ENCODE measurements at places on chromosomes 6 and 20.

DNA sequence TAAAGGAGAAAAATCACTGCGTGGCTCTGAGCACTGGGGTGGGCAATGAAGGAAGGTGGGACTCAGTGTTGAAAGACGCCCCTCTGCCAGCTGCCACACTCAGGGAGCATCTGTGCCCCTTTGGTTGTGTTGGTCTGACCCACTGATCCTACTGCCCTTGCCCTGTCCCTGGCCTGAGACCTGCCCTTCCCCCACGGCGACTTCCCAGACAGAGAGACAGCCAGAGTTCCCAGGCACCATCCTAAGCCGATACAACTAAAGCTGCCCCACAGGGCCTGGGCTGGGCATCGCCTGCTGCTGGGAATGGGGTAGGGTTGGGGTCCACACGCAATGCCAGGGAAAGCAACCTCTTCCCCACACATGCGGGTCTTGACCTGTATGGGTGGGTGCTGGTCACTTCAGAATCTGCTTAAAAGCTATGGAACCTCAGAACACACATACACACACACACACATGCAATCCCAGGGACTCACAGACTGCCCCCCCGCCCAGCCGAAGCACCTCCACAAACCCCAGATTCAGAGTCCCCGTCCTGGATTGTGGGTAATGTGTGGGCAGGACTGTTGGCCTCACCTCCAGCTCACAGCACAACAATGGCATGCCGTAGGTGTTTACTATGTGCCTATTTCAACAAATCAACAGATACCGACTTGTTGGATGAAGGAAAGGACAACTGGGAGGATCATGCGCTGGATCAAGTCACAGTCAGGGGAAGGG lies 10.9 kb upstream of the SPDEF start:
- no peak overlapping the region for H3K4me3 ChIP-seq
- no peaks in the 10 kb centered on the region for H3K36me3 ChIP-seq
- no peaks in the 10 kb centered on the region for H3K4me1 ChIP-seq
- H3K27me3 ChIP-seq = no peaks in the 10 kb centered on the region
- H3K27ac ChIP-seq = no peak overlapping the region

DNA sequence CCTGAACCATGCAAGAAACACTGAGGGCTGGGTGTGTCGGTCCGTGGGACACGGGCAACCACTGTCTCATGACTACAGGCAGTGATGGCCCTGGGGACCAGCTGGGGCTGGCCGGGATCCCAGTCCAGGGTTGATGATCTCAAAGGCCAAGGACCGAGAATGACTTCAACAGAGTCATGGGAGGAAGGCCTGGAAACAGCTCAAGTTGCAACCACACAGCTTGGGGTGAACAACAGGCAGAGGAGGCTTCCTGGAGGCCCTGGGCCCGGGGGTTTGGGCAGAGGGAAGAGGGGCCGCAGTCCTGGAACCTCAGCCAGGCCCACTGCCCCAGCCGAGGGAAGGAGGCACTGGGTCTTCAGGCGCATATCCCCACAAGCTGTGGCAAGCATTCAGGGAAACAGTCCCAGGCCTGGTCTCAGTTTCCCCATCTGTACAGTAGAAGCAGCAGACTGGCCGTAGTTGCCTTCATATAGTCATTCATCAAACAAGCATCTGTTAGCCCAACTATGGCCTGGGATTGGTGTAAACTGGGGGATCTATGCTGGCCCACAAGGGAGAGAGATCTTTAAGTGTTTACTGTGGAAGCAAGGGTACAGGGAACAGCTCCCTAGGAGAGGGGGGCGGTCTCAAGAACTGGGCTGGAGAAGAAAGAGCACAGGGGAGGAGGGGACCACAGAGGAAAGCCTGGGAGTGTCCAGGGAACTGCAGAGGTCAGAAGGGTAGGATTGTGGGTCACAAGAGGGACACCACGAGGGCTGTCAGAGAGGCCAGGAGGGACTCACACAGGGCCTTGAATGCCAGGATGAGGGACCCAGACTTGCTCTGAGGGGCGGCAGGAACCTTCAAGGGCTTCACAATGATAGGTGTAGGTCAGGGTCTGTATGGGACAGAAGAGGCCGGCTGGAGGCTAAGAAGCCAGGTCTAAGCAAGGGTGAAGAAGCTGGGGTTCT lies 2.1 kb downstream of the MYL9 start:
- no peaks in the 10 kb centered on the region for H3K4me1 ChIP-seq
- no peak overlapping the region for H3K4me3 ChIP-seq
- peaks cover 3% of the 10 kb centered on the region for H3K27me3 ChIP-seq
- no peak for DNase-seq
- H3K36me3 ChIP-seq = no peaks in the 10 kb centered on the region

DNA sequence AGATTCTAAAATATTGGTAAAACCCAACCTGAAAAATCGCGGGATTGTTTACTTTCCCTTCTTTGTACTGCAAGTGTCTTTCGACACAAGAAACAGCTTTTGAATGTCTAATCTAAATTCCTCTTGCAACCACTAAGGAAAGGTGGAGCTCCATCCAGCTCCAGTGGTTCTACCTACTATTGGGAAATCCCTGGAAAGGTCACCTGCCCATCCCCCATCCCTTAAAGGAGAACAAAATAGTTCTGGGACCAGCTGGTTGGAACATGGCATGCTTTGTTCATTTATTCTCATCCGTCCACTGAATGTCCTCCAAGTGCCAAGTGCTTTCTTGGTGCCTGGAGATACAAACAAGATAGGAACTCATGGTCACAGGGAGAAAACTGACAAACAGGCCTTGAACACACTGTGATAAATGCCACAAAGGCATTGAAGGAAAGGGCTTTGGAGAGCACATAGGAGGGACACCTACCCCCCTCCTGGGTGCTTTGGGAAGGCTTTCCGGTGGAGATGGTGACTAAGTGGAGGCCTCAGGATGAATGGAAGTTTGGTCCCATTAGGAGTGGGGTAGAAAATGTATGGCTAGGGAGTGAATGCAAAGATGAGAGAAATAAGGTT lies 2.3 kb upstream of the CITED2 start:
- H3K27ac ChIP-seq = peak overlapping the region; percentile 98
- no peak for DNase-seq
- H3K36me3 ChIP-seq = peaks cover 21% of the 10 kb centered on the region

GRCh38 chr20:19913927-19914614 lies 103.1 kb upstream of the NAA20 start:
- DNase-seq = no peak
- no peak overlapping the region for H3K4me3 ChIP-seq
- no peak overlapping the region for H3K27ac ChIP-seq
- peaks cover 8% of the 10 kb centered on the region for H3K27me3 ChIP-seq
- H3K36me3 ChIP-seq = no peaks in the 10 kb centered on the region

DNA sequence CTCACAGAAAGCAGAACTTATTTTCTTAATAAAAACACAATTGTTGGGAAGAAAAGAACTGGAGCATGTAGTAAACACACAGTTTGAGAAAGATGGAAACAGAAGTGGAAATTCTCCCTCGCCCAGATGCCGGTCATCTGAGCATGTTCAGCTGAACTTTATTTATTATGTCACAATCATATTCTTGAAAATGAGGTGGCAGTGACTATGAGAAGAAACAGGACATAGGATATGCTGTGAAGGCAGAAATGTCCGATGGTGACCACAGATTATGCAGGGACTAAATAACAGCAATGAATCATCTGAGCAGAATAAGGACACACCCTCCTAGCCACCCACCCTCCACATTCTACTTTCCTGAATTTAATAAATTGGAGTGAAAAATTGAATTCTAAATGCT lies 425.3 kb upstream of the NOX3 start:
- no peaks in the 10 kb centered on the region for H3K27me3 ChIP-seq
- H3K36me3 ChIP-seq = no peaks in the 10 kb centered on the region
- no peak overlapping the region for H3K4me3 ChIP-seq

DNA sequence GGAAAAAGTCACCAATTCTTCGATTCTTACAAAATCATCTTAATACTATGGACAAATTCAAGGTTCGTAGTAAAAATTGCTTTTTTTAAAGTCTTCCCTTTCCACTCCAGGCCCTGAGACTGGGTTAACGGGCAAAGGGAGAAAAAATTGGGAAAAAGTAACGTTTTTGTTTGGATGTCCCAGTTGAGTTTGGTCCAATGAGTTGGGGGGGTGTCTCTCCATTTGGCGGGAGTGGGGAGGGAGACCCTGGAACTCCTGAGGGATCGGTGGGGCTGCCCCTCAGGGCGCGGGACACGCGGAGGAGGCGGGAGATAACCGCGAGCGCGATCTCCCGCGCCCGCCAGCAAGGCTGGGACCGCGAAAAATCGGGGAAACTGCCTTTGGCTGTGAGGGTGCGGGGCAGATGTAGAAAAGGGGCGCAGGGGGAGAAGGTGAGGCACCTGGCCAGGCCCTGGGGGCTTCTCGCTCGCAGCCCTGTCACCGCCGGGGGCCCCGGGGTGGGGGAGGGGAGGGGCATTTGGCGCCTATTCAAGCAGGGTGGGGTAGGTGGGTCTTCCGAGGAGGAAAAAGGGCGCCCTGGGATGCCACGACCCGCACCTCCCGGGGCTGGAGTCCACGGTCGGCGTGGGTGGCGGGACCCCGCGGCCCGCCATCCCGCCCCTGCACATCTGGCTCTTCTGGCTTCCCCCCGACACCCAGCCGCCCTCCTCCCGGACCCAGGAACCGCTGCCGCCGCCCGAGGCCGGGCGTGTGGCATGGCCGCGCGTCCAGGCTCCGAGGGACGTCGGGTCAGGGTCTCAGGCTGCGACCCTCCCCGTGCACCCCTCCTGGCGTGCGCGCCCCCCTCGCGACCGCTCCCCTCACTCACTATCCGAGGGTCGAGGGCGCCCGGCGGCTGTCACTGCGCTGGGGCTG lies 595 bp downstream of the FBXO5 start:
- no peaks in the 10 kb centered on the region for H3K27me3 ChIP-seq
- H3K4me3 ChIP-seq = peak overlapping the region; percentile 96
- peak; percentile 33 for DNase-seq

Data from T-helper 2 cell treated with Interferon-gamma antibody and Interleukin-4, amounts not matched to agents 5 μg/mL and 100 μg/mL, for 36 hours (primary cell).